ENCODE measurements at places on chromosomes 5 and 9.
A peak's percentile ranks its signal among the peaks of the same experiment; 100 is the strongest.

DNA sequence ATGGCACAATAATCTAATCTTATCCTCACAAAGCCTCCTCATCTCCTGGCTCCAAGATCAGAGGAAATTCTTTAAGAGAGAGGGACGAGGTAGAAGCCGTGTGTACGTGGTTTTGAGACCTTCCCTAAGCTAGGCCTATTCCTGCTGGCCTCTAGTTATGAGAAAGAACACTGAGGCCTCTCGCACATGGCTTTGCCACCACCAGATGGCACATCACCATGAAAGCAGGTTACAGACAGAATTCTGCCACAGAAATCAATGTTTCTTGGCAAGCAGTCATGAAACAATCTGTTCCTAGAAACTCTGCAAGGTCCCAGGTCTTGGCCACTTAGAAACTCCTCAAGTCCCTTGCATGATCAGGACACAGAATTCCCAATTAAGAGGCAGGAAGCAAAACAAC, 268.2 kb upstream of the TAS2R1 start:
- no peak for DNase-seq

GRCh38 chr9:19028835-19029451, 4.1 kb downstream of the SAXO1 start:
- DNase-seq, result no peak

DNA sequence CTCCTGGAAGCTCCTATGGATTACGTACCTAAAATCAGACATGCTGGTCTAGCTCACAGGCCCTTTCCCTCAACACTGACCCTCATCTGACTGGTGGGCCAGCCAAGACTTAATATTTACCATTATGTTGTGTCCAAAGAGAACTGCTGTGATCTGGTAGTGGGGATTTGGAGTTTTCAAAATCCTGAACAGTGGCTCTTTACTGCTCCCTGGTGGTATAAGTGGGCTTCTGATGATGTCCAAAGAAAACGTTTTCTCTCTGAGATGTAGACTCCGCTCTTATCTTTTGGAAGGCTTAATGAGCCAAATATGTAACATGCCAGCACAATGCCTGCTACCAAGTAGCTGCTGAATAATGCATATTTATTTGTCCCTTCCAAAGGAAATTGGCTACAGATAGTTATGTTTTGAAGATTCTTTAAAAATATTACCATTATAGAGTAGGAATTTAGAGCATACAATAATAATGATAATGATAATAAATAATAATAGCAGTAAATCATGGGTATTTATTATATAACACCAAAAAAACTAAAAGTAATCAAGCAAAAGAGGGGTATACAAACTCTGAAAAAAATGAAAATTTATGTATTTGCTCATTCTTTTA, 406.6 kb upstream of the TNC start:
- peak; percentile 6 for DNase-seq

DNA sequence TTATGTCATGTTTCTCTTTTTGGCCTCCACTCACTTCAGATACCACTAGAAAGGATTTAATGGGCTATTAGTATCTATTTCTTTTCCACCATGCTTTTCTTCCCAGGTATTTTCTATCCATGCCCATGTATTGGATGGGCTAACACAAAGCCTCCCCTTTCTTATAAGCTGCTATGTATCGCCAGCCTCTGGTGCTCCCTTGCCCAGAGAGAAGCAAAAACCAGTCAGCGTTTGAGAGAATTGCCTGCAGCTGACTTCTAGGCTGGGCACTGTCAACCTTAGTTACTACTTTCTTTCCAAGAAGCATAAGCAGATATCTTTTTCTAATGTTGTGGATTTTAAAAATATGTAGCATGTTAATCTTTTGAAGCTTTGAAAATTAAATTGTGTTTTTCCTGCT, 30.2 kb upstream of the HSPB3 start:
- DNase-seq, result no peak

- DNase-seq, result no peak
These were observed 79.6 kb downstream of the GHR start for GRCh38 chr5:42502613-42503470.

- DNase-seq, result no peak
These were observed 6.5 kb downstream of the GFI1B start for GRCh38 chr9:132985071-132985350.

DNA sequence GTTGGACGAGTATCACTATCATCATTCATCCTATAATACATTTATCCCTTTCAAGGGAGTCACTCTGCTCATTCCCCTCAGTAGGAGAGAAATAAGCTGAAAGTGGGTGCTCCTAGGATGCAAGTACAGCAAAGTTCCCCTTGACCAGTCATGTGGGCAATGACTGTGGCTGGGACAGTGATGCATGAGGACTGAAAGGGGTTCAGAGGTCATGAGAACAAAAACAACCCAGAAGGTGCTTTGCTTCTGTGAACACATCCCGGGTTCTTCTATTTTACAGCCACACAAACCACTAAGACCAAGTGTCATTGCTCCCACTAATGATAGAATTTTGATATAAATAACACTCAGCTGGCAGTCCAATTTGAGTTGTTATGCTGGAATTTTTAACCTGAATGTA, 177.8 kb upstream of the ADCY2 start:
- DNase-seq, result no peak

- DNase-seq, result no peak
These were observed 75.9 kb upstream of the GOLM1 start for GRCh38 chr9:86175223-86175622.

GRCh38 chr9:77304543-77304942, 127.2 kb downstream of the VPS13A start:
- no peak for DNase-seq

DNA sequence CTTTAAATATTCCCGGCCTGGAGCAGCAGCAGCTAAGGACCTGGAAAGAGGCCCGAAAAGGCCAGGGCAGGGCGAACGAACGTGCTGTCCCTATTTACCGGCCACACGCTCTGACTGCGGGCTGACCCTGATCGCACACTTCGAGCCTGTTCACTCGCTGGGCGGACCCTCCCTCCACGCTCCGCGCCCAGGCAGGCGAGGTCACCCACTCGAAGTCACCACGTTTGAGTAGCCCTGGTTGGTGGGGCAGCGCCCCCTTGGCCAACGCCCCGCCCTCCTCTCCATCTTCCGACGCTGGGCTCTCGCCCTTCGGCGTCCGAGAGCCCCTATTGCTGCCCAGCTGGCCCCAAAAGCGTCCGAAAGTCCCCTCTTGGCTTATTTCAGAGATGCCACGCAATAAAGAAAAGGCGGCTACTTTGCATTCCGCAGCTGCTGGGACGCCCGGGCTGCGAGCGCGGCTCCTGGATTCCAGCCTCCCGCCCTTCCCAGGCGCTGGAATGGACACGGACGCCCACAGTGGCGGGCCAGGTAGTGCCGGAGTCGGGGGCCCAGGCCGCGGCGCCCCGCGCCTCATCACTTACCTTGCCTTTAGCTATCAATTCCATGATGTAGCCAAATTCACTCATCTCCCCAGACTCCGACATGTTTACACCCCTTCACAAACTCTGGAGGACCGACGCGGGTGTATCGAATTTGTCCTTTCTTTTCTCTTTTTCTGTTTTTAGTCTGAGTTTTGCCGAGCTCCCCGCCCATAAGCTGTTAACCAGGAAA, 9.9 kb upstream of the TRIM36 start:
- DNase-seq, result no peak

DNA sequence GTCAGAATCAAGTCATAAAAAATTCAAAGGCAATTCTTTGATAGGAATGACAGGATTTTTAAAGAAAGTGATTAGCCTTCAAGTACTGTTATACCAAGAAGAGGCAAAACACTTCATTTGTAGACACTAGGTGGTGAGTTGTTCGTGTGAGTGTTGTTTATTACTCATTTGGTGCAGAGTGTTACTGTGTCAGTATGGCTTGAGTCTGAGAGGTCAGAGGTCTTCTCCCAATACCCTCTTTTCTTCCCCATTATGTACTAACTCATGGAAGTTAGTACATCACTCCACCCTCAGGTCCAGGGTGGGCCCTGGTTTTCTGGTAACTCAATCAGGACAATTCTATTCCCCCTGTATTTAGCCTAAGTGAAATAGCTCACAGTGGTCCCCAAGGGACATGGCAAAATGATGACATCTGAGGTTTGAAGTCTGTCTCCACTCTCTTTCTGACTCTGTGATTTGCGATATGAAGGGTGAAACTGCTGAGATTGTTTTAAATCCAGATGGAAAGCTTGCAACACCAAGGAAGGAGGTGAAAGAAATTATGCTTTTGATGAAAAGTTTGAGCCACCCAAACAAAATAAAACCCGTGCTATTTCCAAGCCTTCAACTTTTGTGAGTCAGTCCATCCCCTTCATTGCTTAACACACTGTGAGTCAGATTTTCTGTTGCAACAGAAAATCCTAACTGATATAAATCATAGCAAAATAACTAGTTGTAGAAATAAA, 56.8 kb downstream of the NUDT12 start:
- DNase-seq, result no peak

GRCh38 chr9:34570376-34570775, 19.1 kb downstream of the CNTFR start:
- no peak for DNase-seq

DNA sequence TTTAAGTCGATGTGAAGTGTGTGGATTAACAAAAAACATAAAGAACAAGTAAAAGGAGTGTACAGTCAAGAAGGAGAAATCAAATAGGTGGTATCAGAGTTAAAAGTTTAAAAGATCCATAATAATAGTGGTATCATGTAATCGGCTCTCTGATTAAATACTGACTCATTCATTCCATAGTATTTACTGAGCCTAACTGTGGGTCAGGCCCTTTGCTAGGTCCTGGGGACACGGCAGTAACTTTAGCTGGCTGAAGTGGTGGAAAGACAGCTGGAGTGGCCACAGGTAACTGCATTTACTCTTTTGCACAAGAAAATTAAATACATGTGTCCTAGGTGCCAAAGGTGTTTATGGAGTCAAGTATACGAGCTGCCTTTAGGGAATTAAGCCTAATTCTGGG, 124.0 kb downstream of the GNAQ start:
- DNase-seq, result no peak

DNA sequence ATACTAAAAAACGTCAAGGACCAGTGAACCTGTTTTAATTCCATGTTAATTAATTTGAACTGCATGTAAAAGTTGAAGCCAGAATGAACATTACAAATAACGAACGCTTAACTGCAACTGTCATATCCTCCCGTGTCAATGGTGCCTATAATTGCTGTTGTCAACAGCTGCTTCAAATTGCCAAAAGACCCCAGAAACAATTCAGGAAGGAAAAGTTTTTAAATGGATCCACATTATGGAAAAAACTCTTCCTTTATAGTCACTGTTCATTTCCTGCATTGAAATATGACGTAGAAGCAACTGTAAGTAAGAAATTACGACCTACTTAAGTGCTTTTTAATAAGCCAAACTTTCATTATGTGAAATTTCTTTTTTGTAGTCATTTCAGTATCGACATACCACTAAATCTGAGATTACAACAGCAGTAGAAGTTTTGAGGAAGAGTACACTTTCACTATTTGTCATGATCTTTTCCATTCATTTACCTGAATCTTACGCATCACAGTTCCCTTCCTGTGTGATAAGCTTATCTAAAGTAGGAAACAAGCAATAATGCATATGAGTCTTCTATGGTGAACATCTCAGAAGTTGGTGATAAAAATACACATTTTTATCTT, 37.8 kb downstream of the MEF2C start:
- no peak for DNase-seq

GRCh38 chr9:128124873-128125579, 2.5 kb downstream of the PTGES2 start:
- no peak for DNase-seq

DNA sequence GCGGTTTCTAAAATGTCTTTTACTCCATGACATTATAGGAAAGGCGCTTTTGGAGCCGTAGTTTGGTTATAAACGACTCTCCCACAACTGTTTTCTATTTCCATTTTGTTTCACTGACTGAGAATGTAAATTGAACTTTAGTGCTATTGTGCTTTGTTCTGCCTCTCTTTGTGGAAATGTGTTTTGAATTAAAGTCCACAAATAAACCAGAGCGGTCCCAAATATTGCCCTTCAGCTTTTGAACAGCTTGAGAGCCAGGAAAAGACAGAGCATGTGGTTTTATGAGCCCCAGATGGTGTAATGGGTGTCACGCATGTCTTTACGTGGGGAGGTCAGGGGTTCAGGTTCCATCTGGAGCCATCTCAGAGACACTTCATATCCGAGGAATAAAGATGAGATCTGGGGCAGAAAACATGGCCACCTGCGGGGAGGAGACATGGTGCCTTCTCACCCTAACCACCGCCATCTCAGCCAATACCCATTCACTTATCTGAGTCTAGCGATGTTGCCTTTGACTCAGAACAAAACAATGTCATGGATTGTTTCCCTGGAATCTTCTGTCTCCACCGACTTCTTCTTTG, 42.5 kb upstream of the ROR2 start:
- no peak for DNase-seq

- no peak for DNase-seq
These were observed 1.7 kb upstream of the PAX5 start for GRCh38 chr9:37035648-37036370.

- DNase-seq, result no peak
These were observed 31.9 kb upstream of the C5orf58 start for GRCh38 chr5:170200876-170201275.

DNA sequence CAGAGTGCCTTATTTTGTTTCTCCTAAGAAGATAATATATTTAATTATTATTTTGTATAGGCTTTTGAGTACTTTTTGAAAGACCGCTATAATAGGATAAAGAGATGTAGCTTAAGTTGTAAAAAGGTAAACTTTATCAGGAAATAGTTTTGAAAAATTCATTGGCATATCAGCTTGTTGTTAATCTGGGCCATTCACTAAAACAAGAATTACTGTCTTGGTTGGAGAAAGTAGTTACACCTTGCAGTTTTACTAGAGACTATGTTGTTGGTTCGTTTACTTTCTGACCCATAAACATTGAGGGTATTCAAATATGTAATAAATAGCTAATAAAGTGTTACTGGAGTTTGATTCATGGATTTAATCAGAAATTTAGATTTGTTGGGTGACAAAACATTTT, 33.7 kb downstream of the TNPO1 start:
- DNase-seq, result no peak

GRCh38 chr5:67047616-67048015, 149.0 kb downstream of the CD180 start:
- no peak for DNase-seq

DNA sequence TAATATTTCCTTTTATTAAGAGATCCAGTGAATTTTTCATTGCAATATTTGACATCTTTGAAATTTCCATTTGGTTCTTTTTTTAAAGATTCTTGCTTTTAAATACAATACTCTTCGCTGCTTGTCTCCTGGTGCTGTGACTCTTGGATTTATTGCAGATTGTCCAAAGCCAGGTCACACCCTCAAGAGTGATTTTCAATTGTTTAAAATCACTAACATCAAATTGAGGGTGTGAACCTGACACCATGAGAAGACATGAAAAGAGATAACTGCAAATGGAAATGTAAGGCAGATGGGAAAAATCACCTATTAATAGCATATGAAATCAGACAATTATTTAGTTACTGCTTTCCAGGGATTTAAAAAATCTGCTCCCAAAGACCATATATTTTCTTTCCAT, 42.6 kb downstream of the ANXA1 start:
- no peak for DNase-seq

DNA sequence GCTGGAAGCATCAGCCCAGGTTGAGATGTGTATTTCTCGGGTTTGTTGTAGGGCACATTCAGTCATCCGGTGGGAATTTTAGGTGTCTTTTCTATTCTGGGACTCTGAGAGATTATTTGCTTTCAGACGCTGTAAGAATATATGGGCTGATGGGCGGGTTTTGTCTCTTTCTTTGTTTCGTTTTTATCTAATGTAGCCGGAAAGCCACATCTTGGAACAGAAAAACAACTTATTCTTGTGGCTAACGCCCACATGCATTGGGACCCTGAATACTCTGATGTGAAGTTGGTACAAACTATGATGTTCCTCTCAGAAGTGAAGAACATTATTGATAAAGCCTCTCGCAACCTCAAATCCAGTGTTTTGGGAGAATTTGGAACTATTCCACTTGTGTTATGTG, 22.4 kb downstream of the SCGB3A1 start:
- DNase-seq, result no peak

- DNase-seq, result no peak
These were observed 8.1 kb downstream of the LRRC14B start for GRCh38 chr5:199197-199949.

Data from stimulated activated CD4-positive, alpha-beta T cell treated with anti-CD3 and anti-CD28 coated beads, TNF-alpha, amount 100 ng/mL, for 24 hours (primary cell).